ENCODE measurements at places on chromosomes 12 and 14.

DNA sequence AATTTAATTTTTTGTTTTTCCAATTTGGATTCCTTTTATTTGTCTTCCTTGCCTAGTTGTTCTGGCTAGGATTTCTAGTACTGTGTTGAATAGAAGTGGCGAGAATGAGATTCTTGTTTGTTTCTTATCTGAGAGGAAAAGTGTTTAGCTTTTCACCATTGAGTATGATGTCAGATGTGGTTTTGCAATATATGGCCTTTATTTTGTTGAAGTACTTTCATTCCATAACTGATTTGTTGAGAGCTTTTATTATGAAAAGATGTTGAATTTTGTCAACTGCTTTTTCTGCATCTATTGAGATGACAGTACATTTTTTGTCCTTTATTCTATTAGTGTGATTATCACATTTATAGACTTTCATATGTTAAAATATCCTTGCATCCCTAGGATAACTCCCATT lies 462.0 kb downstream of the CCDC91 start:
- DNase-seq: no peak

DNA sequence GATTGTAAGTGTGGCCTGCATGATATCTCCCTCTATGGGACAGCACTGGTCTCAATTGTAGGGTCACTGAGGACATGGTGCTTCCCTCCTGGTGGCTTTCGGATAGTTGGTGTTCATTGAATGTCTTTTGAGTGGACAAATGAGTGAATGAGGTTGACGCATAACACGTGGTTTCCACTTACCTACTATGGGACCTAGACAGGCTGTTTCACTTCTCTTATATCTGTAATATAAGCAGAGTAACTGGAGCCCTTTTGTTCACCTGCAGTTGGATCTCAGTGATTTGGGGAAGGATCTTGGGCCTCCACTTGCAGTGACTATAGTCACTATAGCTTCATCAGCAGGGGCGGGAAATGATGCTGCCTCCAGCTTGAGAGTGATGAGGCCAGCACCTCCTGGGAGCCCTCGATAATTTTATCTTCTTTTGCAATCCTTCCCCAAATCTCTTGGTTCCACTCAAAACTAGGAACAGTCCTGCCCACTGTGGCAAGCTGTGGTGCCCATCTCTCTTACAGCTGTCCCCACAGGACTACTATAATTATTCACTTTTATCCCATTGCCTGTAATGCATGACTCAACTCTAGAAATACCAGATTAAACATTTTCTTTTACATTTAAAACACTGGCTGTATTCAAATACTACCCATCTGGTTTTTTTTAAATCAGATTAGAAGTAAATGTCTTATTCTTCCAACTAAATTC lies 242.9 kb downstream of the CHST11 start:
- DNase-seq: no peak

DNA sequence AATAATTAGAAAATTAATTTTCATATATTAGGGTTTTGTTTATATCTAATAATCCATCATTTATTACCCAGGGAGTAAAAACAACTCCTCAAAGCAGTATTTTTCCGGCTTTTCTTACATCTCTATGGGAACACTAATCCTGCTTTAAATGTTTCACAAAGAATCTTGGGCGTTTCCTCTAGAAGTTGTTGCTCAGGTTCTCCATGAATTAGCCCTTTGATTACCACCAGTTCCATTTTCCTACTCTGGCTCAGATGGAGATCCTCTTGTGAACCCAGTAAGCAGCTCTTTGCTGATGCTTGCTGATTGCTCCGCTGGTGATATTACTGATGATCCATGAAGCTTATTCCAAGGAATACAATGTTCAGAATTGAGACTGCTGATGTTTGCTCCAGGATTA lies 78.5 kb upstream of the PKP2 start:
- DNase-seq: no peak

DNA sequence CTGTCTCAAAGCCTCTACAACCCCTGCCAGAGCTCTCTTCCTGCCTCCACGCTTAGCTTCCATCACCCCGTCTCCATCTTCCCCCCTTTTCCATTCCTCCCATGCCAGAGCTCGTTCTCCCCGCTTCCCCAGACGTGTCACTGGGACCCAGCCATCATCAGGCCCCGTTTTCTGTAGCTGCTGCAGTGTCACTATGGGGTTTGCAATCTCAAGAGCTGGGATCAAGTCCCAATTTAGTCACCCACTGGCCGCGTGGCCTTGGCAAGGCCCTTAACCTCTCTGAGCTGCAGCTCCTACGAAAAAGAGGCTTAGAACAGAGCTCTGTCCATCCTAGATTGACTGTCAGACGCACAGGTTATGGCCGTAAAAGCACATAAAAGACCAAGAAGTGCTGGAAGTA lies 901 bp upstream of the FAIM2 start:
- no peak for DNase-seq

DNA sequence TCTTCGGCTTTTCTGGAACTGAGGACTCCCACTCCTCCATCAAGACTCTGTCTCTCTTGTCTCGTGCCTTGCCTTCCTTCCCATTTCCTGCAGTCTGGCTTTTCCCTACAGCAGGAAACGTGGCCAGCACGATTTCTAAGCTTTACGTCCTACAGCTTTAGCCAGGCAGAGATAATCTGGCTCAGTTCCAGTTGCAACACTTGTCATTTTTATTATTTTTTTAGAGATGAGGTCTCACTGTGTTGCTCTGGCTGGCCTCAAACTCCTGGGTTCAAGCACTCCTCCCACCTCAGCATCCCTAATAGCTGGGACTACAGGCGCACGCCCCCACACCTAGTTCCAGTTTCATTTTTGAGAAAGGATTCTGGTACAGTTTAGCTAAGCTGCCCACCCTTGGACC lies 19.9 kb downstream of the CALM1 start:
- no peak for DNase-seq

DNA sequence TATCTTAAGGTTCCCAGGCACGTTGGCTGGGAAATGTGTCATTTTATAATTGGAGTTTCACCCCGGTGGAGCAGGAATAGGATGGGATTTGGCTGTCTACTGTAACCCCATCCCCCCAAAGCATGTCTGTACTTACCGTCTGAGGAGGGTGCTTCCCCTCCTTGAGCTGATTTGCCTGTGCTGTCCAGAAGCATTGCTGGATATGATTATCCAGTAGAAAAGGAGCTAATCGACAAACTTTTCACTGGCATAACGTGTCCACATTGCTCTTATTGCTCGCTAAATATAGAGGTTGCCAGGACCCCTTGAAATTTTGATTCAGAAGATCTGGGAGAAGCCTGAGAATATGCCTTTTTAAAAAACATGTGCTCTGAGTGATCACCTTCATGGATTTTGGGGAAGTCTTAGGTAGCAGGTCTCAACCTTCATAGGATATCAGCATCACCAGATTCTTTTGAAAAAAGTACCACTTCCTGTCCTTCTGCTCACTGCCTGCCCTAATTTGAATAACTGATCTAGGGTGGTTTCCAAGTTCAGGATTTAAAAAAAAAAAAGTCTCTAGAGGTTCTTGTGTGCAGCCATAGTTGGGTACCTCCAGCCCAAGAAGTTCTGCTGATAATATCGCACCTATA lies 80.4 kb upstream of the KCNA1 start:
- DNase-seq: no peak

GRCh38 chr12:92866418-92866817 lies 62.7 kb downstream of the EEA1 start:
- no peak for DNase-seq

- DNase-seq: no peak
Observed at GRCh38 chr12:32718926-32719325, 36.8 kb downstream of the YARS2 start.

All from activated CD8-positive, alpha-beta memory T cell treated with anti-CD3 and anti-CD28 coated beads, Interleukin-2, amount 50 U/mL, for 4 hours (primary cell).